NCI-H1930 (cell line): ENCODE measurements at places on chromosomes 5 and 9.

DNA sequence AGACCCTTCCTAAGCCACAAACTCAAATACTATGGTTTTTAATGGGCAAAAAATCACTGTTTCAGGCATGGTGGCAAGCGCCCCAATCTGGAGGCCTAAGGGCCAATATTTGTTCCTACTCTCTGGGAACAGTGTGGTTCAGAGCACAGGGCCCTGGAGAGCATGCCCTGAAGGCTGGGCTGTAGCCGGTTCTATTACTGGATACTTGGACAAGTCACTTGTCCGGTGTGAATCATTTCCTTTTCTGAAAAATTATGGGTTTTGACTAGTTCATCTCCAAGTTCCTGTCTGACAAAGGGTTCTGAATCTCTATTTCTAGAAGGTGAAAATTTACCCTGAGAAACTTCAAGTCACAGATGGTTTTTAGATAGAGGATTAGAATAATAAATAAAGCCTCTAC is 75.0 kb downstream of the OTULIN start:
- no peak for DNase-seq

GRCh38 chr5:32736842-32737241 is 25.7 kb downstream of the NPR3 start:
- no peak for DNase-seq

DNA sequence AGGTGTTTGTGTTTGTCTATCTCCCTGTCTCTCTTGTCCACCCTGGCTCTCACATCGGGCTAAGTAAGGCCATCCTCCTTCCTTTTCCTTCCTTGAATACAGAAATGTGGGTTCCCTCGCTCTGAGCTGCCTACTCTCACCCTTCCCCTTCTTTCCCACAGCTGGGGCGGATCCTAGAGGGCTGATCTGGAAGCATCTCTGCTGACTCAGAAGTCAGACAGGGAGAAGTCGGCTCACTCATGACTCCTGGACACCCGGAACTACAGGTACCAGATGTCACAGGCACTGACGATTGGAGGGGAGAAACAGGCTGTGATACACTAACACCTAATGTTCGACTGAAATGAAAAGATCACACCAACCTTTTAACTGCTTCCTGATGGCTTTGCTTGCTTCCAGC is 41.3 kb downstream of the PTPN3 start:
- DNase-seq: no peak

- no peak for DNase-seq
Measured at GRCh38 chr5:67333171-67333570, 136.6 kb upstream of the CD180 start.

DNA sequence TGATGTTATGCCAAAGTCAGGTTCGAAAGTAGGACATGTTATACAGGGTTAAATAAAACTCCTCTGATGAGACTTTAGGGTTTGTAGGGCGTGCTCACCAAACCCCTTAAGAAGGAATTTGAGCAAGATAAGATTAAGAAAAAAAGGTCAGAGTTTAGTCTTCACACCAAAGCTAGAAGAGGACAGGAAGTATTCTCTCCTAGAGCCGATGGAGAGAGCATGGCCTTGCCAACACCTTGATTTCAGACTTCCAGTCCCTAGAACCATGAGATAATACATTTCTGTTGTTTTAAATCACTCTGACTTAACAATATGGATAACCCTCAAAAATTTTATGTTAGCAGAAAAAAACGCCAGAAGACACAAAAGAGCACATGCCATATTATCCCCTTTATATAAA is 16.3 kb upstream of the PLCXD3 start:
- no peak for DNase-seq

DNA sequence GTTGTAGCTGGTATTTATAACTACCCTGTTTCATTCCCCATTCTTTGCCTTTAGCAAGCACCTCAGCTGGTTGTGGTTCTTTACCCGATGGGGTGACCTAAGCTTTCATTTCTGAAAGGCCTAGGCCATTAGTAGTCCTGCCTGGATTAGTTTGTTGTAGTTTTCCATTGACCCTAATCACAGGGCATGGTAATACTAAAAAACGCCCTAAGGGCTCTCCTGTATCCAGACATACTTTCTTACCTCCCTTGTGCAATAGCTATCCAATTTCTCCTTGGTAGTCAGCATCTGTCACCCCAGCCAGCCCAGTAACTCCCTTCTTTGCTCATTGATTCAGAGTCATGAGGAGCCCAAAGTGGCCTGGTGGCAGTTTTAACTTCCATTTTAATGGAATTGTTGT is 24.0 kb downstream of the TMOD1 start:
- DNase-seq: no peak

- peak; percentile 48 for DNase-seq
Measured at GRCh38 chr5:114360816-114361723, 800 bp upstream of the KCNN2 start.

- DNase-seq: no peak
Measured at GRCh38 chr9:107875571-107875980, 386.0 kb upstream of the KLF4 start.

- no peak for DNase-seq
Measured at GRCh38 chr5:138943599-138944173, 68.6 kb upstream of the LRRTM2 start.

- no peak for DNase-seq
Measured at GRCh38 chr5:137666901-137667300, 69.0 kb downstream of the KLHL3 start.

- DNase-seq: no peak
Measured at GRCh38 chr9:126373241-126373640, 46.6 kb downstream of the MVB12B start.

DNA sequence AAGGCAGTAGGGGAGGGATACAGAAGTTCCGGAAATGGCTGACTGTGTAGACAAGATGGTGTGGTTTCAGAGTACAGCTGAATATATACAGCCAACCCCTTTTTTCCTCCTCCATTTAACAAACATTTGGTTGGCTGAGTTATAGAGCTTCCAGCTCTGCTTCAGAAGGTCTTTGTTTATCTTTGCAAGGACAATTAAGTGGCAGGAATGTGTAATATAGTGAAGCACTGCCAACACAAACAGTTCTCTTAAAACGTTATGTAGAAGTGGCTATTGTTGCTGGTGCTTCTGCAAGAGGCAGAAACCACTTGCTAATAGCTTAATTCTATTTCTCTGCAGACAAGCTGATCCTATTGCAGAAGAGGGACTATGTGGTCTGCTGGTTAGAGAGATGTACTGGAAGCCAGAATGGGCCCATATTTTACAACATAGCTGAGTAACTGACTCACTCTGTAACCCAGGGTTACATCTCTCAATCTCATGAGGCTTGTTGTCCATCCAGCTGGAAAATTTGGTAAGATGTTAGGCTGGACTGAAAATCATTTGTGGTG is 62.7 kb upstream of the OSMR start:
- DNase-seq: no peak

GRCh38 chr9:3898461-3899218 is 372.8 kb upstream of the RFX3 start:
- DNase-seq: no peak

DNA sequence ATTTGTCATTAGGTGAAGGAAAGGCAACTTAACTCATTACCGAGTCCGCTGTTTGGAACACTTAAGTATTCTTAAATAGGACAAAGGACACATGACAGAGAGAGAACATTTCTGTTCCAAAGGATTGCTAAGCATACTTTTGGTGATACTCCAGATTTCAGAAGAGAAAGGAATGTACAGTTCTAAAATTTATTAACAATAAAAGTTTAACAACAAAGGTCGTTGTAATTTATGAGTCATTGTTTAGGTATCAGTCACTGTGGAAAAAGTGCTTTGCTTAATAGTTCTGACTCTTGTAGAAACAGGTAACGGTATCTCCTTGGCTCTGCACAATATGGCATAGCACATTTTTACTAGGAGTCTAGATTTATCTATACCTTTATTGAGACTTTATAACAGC is 36.3 kb upstream of the PAM start:
- no peak for DNase-seq

DNA sequence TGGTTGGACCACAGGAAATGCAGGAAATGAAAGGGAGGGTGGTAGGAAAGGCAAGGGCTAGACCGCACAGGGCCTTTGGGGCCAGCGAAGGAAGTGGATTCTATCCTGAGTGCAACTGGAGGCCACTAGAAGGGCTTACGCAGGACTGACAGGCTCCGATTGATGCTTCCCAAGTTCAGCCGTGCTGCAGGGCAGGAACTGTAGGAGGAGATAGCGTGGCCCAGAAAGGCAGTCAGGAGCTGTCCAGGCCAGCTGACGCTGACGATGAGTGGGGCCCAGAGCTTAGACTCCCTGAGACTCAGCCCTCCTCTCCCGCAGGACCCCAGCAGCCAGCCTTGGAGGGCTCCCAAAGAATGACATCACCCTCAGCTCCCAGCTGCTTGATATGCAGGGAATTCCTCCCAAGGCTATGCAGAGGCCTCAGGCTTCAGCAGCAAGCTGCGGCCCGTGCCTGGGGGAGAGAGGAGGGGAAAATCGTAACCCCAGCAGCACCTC is 48.8 kb downstream of the KCNIP1 start:
- DNase-seq: no peak

DNA sequence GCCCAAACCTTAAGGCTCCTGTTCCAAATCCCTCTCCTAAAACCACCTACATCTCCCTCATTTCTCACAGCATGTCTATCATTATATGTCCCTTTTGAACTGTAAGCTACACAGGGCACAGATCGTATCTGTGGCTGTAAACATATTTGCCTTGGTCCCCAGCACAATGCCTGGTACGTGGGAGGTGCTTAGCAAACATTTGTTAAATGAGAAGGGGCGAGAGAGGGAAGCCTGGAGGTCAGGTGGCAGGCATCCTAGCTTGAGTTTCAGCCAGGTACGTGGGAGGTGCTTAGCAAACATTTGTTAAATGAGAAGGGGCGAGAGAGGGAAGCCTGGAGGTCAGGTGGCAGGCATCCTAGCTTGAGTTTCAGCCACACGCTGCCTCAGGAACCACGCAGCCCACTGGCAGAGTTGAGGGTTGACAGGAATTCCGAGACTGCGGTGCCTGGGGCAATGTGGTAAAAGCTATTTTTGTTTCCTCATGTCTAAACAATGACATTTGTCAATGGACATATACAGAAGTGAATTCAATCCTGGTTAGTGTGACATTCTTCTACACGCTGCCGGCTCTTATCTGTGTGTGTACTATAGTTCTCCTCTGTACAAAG is 113.6 kb downstream of the EFNA5 start:
- DNase-seq: no peak

DNA sequence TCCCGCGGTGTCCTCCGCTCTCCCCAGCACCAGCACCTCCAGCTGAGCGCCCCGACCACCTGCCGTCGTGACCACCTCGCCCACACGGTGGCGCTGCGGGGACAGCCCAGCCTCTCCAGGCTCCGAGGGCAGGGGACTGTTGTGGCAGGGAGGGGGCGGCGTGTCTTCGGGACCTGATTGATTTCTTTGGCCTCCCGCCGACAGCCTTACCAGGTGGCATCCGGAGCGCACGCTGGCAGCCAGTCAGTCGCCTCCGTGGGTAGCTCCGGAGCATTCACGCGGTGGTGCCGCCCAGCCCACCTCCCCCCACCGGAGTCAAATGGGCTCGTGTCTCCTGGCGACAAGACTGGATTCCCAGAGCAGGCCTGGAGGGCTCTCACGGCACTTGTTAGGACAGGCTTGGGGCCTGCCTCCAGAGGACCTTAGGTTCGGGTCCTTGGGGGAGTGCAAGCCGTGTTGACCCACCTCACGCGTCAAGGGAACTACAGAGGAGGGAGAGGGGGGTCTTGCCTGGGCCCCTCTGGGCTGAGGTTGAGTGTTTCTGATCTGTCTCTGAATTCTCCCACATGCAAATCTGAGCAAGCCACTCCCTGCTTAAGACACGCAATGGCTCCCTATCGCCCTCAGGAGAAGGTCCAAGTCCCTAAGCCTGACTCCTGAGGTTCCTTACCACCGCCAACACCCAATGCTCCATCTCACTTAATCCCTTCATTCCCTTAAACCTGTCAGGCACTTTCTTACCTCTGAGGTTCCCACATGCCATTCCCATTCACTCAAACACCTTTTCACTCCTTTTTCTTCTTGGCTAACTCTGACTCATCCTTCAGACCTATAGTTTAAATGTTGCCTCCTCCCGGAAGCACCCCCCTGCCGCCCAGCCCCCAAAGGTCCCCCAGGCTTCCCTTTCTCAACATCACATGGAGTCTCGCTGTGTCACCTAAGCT is 51.2 kb upstream of the GGTA1 start:
- DNase-seq: peak; percentile 41

GRCh38 chr5:111143910-111144309 is 51.8 kb downstream of the WDR36 start:
- DNase-seq: no peak

DNA sequence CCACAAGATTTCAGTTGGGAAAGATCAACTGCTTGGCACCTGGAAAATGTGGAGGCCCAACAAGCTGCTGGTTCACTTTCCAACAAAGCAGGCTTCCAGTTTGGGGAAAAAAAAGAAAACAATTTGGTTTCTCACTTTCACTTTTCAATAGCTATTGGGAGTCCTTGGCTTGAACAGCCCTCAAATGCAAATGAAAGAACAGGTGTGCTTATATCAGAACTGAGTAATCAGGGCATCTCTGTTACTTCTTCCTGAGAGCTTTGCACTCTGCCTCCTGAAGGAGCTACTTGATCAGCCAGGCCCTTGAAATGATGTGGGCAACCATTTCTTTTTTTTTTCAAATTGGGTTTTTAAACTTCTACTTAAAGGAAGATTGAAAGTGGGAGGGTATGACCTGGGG is 73.5 kb downstream of the MFAP3 start:
- DNase-seq: no peak

GRCh38 chr9:132372177-132373095 is 17.6 kb upstream of the SETX start:
- DNase-seq: no peak

- DNase-seq: no peak
Measured at GRCh38 chr9:96510258-96510657, 60.3 kb downstream of the HABP4 start.

DNA sequence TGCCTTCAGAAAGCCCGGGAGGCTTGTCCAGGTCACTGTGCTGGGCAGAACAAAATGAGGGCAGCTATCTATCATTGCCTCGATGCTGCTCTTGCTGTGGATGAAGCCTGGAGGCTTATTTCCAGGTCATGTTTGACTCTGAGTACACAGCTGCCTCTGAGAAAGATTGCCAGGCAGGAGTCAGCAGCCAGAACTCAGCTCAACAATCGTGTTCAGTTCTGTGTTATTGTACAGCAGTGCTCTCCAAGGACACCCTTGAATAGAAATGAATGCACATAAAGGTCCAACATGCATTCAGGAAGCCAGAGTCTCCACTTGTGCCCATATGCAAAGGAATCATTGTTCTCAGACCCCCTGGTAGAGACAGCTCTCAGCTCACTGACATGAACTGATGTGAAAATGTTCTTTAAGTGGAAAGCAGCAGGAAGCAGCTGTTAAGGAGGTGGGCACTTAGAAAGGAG is 61.7 kb upstream of the ZFR start:
- peak; percentile 57 for DNase-seq

- no peak for DNase-seq
Measured at GRCh38 chr5:117588611-117589010, 1014.0 kb upstream of the SEMA6A start.

DNA sequence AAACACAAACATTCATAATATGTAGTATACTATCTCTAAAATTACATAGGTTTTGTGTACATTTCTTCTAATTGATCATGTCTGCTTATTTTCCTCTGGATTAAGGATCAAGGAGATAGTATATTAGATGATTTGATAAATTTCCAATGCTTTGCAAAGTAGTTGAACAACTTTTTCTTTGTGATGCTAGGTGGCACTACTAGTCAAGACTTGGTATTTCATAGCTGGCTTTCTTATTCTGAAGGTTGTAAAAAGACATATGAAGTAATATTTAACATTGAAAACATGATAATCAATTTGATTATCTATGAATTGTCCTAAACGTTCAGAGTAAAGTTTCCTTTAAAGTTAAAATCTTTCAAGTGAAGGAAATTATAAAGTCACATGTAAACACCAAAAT is 106.1 kb upstream of the FGF10 start:
- DNase-seq: no peak
